ENCODE measurements at places on chromosomes 5 and 9.

GRCh38 chr5:143205883-143206195, 197.6 kb downstream of the NR3C1 start:
- DNase-seq, result no peak

DNA sequence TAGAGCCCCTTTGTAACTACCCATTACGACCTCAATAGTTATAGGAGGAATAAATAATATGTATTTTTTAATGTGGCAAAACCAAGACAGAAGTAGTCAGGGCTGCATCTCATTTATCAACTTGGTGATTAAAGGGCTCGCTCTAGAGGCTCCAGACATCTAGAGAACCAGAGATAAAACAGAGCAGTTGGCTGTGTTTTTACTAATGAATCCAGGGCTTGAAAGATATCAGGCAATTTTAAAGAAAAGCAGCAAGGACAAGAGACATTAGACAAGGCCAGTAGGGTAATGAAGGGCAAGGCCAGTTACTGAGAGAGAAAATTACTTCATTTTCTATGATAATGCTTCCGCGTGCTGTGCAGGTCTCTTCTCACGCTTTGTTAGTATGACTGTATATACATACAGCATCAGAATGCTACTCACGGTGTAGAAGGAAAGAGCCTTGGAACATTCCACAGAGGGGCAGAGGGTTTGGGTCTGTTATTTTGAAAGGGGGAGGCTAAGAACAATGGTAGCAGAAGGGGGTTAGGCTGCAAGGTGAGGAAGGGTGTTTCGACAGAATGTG, 110.4 kb downstream of the SEMA6A start:
- no peak for DNase-seq

GRCh38 chr9:98129451-98129881, 10.4 kb upstream of the TRIM14 start:
- DNase-seq, result no peak

DNA sequence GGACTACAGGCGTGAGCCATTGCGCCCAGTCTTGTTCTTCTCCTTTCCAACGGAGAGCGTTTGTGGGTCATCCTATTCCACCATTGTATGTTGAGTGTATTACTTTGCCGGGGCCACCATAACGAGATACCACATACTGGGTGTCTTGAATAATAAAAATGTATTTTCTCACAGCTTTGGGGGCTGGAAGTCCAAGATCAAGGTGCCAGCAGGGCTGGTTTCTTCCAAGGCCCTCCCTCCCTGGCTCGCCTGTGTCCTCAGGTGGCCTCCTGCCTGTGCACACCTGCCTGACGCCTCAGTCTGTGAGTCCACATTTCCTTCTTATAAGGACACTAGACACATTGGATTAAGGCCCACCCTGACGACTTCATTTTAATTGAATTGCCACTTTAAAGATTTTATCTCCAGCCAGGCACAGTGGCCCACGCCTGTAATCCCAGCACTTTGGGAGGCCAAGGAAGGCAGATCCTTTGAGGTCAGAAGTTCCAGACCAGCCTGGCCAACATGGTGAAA, 175.1 kb downstream of the C9orf50 start:
- no peak for DNase-seq

- peak; percentile 34 for DNase-seq
Measured at GRCh38 chr5:75681125-75681830, 36.0 kb downstream of the POC5 start.

GRCh38 chr9:119974026-119974425, 604.8 kb upstream of the BRINP1 start:
- DNase-seq, result no peak

DNA sequence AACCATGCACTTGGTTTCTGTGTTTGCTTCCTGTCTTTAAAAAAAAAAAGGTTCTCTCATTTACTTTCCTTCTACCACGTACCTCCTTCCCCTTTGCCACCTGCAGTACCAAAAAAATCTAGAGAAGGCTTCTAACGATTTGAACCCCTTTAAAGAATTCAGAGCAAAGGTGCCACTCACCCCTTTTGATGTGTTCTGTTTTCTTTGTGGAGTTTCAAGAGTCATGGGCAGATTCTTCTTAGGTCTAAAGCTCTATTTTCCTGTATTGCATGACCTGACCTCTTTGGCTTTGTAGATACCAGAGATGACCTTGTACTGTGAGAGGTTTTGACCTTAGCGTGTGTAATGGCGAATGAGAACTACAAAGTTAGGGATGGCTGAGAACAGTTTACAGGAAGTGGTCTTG, 29.0 kb downstream of the TXNDC8 start:
- DNase-seq, result no peak

DNA sequence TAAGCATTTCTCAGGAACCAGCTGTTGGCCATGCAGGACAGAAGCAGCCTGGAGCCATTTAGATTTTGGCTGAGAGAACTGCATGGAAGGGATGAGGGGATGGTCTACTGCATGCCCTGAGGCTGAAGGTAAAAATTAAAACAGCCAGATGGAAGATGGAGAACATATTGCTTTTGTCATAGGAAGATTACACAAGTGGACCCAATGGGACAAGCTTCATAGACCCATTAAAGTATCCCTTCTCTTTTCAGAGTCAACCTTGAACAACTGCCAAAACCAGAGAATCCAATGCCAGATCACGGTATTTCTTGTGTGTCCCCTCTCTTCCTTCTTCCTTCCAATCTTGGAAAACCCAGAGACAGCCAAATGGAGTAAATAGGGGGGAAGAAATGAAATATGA, 253.4 kb downstream of the NR2F1-AS1 start:
- DNase-seq, result no peak

- no peak for DNase-seq
Measured at GRCh38 chr5:159658266-159658925, 257.9 kb upstream of the ADRA1B start.

DNA sequence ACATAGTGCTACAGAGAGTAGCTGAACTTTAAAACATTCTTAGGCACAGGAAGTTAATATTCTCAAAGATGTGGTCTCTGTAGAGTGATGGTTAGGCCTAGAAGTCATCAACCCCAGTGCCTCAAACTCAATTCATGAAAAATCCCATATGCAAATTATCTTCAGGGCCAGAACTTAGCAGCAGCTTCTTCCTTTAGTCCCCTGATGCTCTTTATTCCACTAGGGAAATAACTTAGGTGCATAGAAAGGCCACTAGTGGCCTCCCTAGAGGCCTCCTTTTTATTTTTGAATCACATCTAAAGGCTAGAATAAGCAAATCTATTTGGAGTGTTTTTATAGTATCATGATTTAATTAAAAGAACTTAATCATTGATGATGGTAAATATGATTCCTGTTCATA, 88.3 kb downstream of the GIN1 start:
- no peak for DNase-seq

DNA sequence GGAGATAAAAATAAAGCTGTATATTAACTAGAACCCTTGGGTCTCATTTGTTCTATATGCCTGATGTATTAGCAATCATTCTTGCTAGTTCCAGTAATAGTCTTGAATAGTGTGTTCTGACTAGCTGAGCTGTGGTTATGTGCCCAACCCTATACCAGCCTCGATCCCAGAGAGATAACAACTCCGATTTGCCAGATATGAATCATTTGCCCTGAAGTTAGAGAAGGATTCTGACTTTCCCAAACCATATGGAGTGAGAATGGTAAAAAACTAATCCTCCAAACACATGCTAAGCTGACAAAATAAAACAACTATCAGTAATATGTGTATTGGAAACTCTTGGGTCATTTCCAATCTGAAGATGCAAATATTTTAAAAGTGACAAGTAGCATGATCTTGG, 64.8 kb downstream of the ALDH1A1 start:
- no peak for DNase-seq

DNA sequence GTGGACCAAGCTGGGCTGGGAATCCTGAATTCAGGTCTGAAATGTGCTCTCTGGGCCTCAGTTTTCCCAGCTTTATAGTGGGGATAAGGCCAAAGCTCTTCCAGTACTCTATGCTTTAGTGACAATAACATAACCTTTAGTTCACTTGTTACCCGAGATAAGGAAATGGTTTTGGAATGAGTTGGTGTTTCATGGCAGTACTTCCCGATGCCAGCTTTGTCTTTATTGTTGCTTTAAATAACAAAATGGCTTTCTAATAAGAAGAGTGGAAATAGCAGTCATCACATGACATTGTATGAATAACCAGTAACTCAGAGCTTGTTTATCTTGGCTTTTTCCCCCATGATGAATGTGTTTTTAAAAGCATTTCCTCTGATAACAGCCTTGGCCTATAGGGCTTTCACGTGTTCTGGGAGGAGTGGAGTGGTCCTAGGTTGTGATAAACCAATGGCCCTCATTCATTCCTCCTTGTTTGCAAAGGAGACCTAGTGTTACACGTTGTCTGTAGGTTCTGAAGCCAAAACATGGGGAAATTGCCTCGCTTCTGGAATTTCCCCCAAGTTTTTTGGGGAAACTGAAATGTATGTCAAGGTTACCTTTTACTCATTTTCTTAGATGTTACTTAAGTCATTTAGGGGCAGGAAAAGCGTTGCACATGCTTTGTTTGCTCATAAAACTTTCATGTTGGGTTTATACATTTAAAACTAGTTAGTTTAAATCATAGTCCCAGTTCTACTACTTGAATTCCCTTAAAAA, 53.7 kb downstream of the ZNF618 start:
- peak; percentile 57 for DNase-seq

DNA sequence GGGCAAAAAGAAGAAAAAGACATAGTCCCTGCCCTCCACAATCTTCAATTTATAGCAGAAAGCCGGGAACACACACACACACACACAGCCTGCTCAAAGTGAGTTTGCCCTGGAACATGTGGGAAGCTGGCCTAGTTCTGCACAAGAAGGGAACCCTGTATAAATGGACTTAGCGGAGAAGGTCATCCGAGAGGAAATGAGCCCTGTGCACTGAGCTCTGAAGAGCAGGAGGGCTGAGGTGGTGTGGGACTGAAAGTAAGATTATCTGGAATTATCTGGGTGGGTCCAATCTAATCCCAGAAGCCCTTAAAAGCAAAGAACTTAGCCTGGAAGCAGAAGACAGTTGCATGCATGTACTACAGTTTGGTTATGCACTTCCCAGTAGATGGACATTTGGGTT, 90.0 kb upstream of the CTSV start:
- no peak for DNase-seq

- DNase-seq, result peak; percentile 25
Measured at GRCh38 chr5:144566747-144567420, 396.2 kb downstream of the KCTD16 start.

GRCh38 chr5:173671121-173671949, 54.9 kb upstream of the BOD1 start:
- no peak for DNase-seq

DNA sequence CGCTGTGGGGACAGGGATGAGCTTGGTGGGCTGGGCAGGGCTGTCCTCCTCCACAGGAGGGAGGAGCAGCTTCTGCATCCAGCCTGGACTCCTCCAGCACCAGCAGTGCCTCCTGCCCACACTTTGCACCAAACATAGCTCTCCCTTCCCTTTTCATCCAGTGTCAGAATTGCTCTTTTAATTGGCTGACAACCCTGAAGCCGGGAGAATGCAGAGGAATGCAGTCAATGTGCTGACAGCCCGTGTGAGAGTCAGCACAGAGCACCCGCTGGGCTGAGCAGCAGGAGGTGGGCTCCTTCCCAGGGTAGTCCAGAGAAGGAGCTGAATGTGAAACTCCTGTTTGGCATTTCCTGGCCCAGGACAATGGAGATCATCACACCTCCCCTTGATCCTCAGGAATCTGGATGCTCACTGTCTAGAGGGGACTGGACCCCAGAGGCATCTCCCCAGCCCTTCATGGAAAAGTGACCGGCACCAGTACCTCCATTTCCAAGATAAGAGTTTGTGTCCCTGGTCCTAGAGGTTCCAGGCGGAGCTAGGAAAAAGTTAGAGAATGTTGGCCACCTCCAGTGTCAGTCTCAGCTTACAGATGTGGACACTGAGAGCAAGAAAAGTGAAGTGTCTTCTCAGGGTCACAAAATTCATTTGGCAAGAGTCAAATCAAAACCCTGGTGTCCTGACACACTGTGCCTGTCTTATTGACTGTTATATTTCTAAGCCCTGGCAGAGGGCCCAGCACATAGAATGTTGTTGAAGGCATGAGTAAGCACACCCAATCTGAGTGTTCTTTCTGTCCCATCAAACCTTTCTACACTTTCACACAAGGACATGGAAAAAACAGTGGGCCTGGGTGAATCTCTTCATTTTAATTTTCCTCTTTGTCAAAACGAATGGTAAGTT, 202.1 kb downstream of the SNX18 start:
- no peak for DNase-seq

- no peak for DNase-seq
Measured at GRCh38 chr5:163106098-163106497, 331.3 kb upstream of the CCNG1 start.

- DNase-seq, result no peak
Measured at GRCh38 chr9:9892217-9892616, 720.6 kb downstream of the PTPRD start.

GRCh38 chr5:4159681-4160080, 564.0 kb downstream of the IRX1 start:
- no peak for DNase-seq

DNA sequence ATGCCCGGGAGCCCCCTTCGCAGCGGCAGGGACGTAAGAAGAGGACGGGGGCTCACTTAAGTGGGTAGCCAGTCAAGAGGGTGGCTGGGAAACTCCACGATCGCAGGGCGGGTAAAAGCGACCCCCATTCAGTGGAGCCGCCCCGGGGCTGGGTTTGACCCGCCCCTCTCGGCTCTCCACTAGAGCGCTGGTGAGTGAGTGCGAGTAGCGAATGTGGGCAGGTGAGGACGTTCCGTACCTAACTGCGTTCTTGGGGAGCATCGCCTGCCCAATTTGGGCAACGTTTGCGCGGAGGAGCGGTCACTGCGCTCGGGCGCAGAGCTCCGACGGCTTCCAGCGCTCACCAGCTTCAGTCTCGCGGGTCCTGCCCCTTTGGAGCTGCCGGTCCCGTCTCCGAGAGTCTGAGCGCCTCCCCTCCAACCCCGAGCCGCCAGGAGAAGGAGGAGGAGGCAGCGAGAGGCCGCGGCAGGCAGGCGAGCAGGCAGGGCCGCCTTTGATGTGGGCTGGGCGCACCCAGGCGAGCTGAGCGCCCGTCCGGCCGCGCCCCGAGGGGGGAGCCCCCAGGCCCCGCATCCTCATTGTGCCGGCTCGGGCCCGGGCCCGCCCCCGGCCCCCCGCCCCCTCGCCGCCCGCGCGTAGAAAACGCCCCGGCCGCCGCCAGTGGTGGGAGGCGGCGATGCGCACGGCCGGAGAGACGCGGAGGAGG, at the start of gene FGF18:
Gene FGF18, plus strand, starts transcription at position 666 of the 706 bp plus-strand sequence. CDS start 553 bp downstream, outside the sequence.
- DNase-seq, result no peak

- DNase-seq, result no peak
Measured at GRCh38 chr9:106310782-106311181, 552.2 kb upstream of the ZNF462 start.

DNA sequence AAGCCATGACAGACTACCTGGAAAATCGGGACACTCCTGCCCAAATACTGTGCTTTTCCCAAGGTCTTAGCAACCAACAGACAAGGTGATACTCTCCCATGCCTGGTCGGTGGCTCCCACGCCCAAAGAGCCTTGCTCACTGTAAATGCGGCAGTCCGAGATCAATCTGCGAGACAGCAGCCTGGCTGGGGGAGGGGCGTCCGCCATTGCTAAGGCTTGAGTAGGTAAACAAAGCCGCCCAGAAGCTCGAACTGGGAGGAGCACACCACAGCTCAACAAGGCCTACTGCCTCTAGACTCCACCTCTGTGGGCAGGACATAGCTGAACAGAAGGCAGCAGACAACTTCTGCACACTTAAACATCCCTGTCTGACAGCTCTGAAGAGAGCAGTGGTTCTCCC, 272.1 kb upstream of the CCNG1 start:
- DNase-seq, result no peak

Measured in HS-5 (cell line).